ENCODE measurements at places on chromosomes 4 and X.

DNA sequence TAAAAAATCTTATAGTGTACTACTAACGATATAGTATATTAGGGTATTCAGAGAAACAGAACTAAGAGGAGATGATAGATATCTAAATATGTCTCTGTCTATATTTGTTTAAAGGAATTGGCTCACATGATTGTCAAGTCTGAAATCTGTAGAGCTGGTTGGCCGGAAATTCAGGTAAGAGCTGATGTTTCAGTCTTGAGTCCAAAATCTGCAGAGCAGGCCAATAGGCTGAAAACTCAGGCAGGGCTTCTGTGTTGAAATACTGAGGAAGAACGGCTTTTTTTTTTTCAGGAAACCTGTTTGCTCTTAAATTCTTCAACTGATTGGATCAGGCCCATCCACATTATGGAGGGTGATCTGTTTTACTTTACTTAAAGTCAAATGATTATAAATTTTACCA is 31.7 kb downstream of the PGRMC2 start:
- peaks cover 48% of the 10 kb centered on the region for H3K27me3 ChIP-seq
- no peak for DNase-seq
- H3K27ac ChIP-seq = no peak overlapping the region
- H3K4me3 ChIP-seq = no peak overlapping the region
- H3K36me3 ChIP-seq = no peaks in the 10 kb centered on the region

DNA sequence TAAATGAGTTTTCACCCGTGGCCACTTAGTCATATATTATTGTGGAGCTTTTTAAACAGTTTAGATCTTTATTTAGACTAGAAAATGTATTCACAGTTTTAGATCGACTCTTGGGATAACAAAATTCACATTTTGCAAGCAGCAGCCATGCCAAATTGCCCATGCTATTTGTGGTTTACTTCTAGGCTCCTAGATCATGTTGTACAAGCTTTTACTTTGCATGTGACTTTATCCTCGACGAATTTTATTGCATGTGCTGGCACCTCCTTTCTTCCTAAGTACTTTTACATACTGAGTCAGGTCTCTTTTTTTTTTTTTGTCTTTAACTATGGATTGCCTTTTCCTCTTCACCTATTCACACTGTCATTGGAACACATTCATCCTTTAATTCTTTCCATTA is 23.2 kb downstream of the BBS12 start:
- H3K36me3 ChIP-seq = no peaks in the 10 kb centered on the region
- H3K4me1 ChIP-seq = no peaks in the 10 kb centered on the region
- DNase-seq = no peak
- H3K4me3 ChIP-seq = no peak overlapping the region

DNA sequence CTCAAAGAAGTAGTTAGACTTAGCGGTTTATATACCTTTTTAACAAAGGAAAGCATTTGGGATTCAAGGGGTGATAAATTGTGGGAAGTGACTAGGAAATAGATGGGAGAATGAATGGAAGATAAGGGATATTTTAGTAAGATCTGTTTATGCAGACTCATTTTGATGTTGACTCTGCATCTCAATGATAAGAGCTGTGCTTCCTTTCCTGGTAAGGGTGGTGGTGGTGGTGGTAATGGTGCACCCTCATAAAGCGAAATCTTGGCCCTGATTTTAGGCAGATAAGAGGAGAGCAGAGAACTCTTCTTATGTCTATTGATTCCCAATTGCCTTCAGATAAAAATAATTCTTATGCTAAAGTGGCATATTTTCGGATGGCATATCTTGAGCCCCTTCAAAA is 197.1 kb downstream of the SPRY1 start:
- H3K4me1 ChIP-seq = no peaks in the 10 kb centered on the region
- H3K4me3 ChIP-seq = no peak overlapping the region
- no peak for DNase-seq
- no peaks in the 10 kb centered on the region for H3K27me3 ChIP-seq

- H3K36me3 ChIP-seq = no peaks in the 10 kb centered on the region
- no peaks in the 10 kb centered on the region for H3K4me1 ChIP-seq
- H3K27ac ChIP-seq = no peak overlapping the region
- no peak overlapping the region for H3K4me3 ChIP-seq
- DNase-seq = no peak
Measured at GRCh38 chr4:76712564-76712963, 185.4 kb downstream of the SOWAHB start.

GRCh38 chrX:142804085-142804484 is 221.6 kb upstream of the SPANXN4 start:
- no peaks in the 10 kb centered on the region for H3K27me3 ChIP-seq
- H3K4me1 ChIP-seq = no peaks in the 10 kb centered on the region
- no peak overlapping the region for H3K27ac ChIP-seq
- no peaks in the 10 kb centered on the region for H3K36me3 ChIP-seq

DNA sequence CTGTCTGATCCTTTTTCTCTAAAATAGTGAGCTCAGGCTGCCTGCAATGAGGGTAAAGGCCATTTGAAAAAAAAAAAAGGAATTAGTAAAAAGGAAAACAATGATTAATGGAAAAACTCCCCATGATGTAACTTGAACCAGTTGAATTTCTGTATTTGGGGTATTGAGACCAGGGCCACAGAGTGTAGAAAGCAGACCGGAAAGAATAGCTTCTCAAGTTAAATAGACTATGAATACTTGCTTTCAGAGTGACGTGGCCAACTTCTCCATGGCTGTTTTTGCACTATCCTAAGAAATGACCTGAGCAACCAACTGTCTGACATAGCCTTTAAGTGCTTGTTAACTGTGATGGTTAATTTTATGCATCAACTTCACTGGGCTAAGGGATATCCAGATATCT is 222.1 kb upstream of the INTU start:
- no peaks in the 10 kb centered on the region for H3K27me3 ChIP-seq
- H3K4me3 ChIP-seq = no peak overlapping the region
- no peaks in the 10 kb centered on the region for H3K36me3 ChIP-seq

GRCh38 chr4:56803471-56803870 is 18.0 kb downstream of the SPINK2 start:
- H3K27me3 ChIP-seq = no peaks in the 10 kb centered on the region
- H3K4me1 ChIP-seq = peaks cover 10% of the 10 kb centered on the region
- no peak overlapping the region for H3K27ac ChIP-seq
- H3K36me3 ChIP-seq = peaks cover 3% of the 10 kb centered on the region

DNA sequence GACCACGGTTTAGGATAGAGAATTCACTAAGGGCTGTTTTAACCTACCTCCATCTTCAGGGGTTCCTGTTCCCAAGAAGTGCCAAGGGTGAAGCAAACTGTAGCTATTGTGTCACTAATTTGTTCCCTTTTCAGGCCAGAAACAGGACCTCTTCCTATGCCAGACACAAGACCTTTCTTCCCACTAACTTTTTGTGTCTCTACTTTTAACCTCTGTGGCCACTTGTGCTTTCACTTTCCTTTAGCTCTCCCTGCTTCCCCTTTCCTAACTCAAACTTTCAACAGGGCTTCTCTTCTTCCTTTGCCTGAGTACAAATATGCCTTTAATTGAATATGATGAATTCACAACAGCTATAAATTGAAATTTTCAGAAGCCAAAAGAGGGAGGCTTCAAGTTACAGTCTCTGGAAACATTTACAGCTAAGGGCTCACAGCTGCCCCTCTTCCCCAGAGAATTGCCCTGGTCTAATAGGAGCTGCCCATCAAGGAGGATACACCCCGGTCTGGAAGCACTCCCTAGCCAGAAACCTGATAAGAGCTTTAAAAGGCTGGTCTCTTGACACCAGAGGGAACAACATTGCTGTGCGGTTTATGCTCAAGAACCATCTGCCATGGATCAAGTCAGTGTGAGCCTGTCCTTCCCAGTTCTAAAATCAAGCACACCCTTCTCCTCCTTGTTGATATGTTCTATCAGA is 61.7 kb upstream of the PLS3 start:
- H3K4me1 ChIP-seq = no peaks in the 10 kb centered on the region
- no peaks in the 10 kb centered on the region for H3K27me3 ChIP-seq
- no peaks in the 10 kb centered on the region for H3K36me3 ChIP-seq
- no peak overlapping the region for H3K4me3 ChIP-seq
- H3K27ac ChIP-seq = no peak overlapping the region

All from central memory CD8-positive, alpha-beta T cell (primary cell).